Activated naive CD4-positive, alpha-beta T cell treated with anti-CD3 and anti-CD28 coated beads for 36 hours (primary cell): ENCODE measurements at places on chromosomes 16 and 17. TPM values are rescaled to one million over a fixed set of nuclear protein-coding genes. Genes with fewer than 3 reads are reported as not detected.

DNA sequence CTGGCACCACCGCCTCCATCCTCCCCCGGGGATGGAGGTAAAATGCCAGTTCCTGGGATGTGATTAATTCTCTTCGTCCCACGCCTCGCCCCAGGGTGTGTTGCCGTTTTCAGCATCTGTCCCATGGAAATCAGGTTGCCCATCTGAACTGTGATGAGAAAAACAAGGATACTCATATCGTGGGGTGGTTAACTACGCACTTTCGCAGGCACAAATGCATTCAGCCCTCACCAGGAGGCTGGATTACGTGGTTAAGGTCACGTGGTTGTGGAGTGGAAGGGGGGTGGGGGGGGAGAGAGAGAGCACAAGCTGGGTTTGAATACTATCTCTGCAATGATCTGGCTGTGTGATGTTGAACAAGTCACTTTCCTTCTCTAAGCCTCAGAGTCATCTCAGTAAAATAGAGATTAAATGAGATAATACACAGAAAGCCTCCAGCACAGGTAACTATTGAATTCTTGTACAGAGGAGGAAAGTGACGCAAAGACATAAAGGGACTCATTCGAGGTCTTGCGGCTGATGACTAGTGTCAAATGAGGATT lies 74.7 kb downstream of the BMERB1 start:
- no peak for DNase-seq

MARCHF10 gene
- not detected for total RNA-seq

- DNase-seq = no peak
Observed at GRCh38 chr17:74744349-74744713, 4.1 kb upstream of the NHERF1 start.

DNA sequence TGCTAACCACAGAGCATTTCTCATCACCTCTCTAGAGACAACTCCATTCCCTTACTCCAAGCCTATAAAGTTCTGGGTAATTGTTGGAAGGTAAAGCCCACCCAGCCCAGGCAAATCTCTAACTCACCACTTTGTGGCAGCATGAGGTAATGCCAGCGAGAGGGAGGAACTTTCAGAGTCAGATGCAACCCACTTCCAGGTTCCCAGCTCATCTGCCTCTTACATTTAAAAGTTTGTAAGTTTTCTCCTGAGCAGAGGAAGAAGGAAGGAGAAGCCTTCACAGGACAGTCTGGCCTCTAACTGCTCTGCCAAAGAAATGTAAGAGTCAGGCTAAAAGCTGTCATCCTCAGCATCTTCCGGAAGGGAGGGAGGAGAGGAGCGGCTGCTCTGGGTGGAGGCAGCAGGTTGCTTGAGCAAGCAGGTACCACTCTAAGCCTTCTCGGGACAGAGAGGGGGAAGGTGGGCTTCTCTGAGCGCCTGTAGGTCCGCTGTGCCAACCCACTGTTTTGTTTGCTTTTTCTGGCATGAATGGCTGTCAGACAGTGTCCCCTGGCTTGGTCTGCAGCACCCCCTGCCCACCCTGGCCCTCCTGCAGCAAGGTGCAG lies 1.0 kb downstream of the ZNF319 start:
- DNase-seq = peak; percentile 52

CPNE7 gene
- 6.4 TPM for total RNA-seq

FLII gene
- 328 TPM for total RNA-seq

DNA sequence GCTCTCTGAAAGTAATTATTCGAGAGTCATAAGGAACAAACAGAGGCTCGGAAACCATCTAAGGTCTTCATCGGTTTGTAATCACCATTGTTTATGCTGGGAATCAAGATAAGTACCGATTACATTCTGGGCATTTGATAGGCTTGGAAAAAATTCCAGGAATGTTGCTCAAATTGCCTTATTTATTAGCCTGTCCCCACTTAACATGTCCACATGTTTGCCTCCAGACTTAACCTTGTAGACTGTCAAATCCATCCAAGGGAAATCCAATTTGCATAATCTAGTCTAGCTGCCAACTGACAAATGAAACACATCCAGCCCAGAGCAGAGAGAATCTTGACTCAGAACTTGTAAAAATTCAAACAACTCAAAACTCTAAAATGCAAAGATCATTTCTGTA lies 51.3 kb upstream of the TMC5 start:
- DNase-seq = no peak

SLC7A5 gene
- 346 TPM for total RNA-seq

MAF gene
- 6.6 TPM for total RNA-seq

ACAP1 gene
- 320 TPM for total RNA-seq

- DNase-seq = no peak
Observed at GRCh38 chr16:89607453-89607852, 6.0 kb upstream of the DPEP1 start.

CNGB1 gene
- total RNA-seq = not detected

UTS2R gene
- total RNA-seq = not detected

- DNase-seq = no peak
Observed at GRCh38 chr17:82242698-82242976, 13.8 kb downstream of the SLC16A3 start.

DNA sequence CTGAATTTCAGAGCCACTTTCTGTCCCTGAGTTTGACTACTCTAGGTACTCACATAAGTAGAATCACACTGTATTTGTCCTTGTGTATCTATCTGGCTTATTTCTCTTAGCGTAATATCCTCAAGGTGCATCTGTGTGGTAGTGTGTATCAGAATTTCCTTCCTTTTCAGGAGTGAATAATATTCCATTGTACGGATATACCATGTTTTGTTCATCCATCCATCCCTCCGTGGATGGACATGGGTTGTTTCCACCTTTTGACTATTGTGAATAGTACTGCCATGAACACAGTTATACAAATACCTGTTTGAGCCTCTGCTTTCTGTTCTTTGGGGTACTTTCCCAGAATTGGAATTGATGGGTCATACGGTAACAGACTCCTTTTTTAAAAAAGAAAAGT lies 111.7 kb downstream of the PITPNC1 start:
- no peak for DNase-seq

DNA sequence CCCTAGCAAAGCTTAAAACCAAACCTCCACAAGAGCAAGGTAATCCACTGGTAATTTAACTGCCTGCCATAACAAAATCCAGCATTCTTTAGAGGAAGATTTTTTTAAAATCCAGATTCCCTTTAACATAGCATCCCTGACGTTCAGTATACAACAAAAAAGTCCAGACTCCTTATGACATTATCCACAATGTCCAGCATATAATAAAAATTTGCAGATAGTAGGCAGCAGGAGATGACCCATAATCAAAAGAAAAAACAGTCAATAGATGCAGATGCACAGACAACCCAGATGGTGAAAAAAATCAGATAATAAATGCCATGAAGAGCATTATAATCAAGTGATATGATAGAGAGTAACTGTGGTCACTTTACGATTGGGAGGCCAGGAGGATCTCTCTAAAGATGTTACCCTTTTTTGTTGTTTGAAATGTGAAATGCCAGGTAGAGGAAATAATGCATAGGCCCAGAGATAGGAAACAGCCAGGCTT lies 33.2 kb downstream of the MRC2 start:
- DNase-seq = no peak

- DNase-seq = no peak
Observed at GRCh38 chr17:259341-259976, 78.0 kb upstream of the DOC2B start.

GRCh38 chr17:37605081-37605480 lies 4.1 kb downstream of the SYNRG start:
- no peak for DNase-seq

GRCh38 chr17:50149417-50150353 lies 792 bp downstream of the PPP1R9B start:
- peak; percentile 59 for DNase-seq

DNA sequence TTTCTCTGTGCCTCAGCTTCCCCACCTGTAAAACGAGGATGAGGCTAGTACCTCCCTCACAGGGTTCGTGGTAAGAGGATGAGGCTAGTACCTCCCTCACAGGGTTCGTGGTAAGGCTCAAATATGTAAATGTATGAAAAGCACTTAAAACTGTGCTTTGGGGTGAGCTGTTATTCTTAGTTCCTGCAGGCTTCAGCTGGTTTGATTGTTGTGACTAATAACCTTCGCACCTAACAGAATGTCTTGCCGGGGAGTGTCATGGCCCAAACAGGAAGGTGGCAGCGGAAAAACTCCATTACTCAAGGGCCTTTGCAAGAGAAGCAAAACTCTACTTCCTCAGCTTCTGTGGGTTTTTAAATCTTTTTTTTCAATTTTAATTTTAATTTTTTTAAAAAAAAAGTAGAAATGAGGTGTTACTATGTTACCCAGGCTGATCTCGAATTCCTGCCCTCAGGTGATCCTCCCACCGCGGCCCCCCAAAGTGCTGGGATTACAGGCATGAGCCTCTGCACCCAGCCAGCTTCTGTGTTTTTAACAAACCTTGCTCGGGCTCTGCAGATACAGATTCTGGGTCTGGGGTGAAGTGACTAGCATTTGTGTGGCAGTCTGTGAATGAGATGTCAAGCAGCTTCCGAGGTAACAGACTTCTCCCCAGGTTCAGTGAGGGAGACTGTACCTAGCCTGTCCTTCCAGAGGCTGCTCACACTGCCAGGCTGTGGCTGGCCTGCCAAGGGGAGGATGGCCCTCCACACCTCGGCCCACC lies 103.0 kb downstream of the RAB11FIP4 start:
- DNase-seq = peak; percentile 86

- peak; percentile 87 for DNase-seq
Observed at GRCh38 chr17:82241183-82241925, 12.5 kb downstream of the SLC16A3 start.

GRCh38 chr17:62744259-62744658 lies 63.9 kb downstream of the MARCHF10 start:
- DNase-seq = no peak

DNA sequence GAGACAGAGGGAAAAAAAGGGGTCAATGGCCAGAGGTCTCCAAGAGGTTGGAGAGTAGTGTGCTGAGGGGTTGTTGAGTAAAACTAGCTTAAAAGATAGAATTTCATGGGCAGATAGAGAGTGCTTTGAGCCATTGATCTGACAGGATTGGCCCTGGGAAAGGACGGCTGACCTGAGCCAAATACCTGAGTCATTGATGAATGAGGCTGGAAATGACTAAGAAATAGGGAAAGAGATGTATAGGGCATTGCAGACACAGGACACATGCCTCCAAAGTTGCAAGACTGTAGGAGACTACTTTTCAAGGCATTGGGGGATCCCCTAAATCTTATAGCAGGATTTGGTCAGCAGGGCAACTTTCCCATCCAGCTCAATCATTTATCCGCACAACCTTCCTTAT lies 168.7 kb downstream of the ABCC12 start:
- no peak for DNase-seq

DNA sequence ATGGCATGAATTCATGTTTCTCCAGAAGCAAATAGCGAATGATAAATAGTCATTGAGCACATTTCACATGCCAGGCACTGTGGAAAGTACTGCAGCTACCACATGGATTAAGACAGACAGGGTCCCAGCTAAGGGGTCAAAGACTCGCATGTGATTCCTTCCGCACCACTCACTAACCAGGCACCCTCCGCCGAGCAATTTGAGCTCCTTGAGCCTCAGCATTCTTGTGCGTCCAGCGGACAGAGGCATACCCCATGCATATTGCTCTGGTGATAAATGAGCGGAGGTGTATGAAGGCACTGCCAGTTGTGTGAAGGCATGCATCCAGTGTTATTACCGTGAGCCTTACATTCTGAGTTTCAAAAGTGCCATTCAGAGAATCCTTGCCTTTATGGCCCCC lies 358.7 kb downstream of the HS3ST4 start:
- no peak for DNase-seq

GRCh38 chr16:70647441-70648359 lies 1.3 kb downstream of the IL34 start:
- DNase-seq = no peak

TMEM94 gene
- total RNA-seq = 50.4 TPM

- no peak for DNase-seq
Observed at GRCh38 chr17:3815122-3815521, 14.1 kb upstream of the ITGAE start.

TPSG1 gene
- not detected for total RNA-seq

CCDC102A gene
- total RNA-seq = 7.7 TPM

- DNase-seq = no peak
Observed at GRCh38 chr17:54785643-54786268, 114.9 kb upstream of the TOM1L1 start.

DNA sequence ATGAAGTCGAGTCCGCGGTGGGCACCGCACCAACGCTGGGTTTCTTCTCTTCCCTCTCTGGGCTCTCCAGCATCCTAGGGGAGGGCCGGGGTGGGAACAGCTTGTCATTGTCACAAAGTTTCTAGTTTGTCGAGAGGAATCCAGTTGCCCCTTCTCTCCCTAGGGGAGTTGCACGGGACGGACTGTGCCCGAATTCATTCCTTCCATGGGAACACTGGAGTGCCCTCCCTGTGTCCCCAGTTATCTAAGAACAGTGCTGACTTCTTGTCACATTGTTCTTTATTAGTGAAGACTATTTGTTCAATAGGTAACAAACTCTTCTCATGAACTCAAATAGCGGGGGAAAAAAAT lies 1.2 kb downstream of the KLHL36 start:
- no peak for DNase-seq

- DNase-seq = peak; percentile 25
Observed at GRCh38 chr17:75457047-75457654, 716 bp downstream of the TMEM94 start.

GRCh38 chr17:27622986-27623385 lies 8.0 kb upstream of the LGALS9 start:
- no peak for DNase-seq

GRCh38 chr16:53822936-53823529 lies 119.1 kb downstream of the FTO start:
- peak; percentile 34 for DNase-seq

DNA sequence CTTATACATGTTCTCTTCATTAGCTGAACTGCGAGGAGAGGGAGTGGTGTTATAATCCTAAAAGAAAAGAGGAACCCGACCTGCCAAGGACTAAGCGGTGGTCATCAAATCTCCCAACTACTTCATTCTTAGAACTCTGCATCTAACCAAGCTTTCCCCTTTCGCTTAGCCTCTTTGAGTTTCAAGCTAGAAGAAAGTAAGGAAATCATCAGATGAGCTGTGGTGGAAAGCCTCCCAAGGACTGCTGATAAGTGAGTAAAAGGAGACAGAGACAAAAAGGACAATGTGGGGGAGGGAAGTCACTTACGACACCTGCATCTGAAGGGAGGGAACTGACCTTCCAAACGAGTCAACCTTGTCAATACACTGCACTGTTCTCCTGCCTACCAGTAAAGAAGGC lies 121.3 kb downstream of the TRIM37 start:
- no peak for DNase-seq

DNA sequence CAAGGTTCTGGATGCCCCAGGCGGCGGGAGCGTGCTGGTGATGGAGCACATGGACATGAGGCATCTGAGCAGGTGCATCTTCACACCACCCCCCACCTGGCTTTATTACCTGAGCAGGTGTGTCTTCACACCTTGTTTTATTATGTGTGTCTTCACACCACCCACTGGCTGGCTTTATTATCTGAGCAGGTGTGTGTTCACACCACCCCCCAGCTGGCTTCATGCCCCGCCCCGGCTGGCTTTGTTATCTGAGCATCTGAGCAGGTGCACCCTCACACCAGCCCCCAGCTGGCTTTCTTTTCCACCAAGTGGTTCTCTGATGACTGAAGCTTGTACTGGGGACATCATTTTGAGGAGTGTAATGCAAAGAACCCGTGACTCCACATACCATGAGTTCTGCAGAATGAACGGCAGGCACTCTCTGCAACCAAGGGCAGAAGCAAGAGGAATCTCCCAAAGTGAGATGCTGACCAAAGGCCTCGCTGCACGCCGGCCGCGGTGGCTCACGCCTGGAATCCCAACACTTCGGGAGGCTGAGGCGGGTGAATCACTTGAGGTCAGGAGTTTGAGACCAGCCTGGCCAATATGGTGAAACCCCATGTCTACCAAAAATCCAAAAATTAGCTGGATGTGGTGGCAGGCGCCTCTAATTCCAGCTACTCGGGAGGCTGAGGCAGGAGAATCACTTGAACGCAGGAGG lies 2.6 kb downstream of the FN3KRP start:
- no peak for DNase-seq

GRCh38 chr17:74196541-74197317 lies 6.7 kb upstream of the RPL38 start:
- DNase-seq = no peak
